Activated naive CD4-positive, alpha-beta T cell treated with anti-CD3 and anti-CD28 coated beads for 36 hours (primary cell): ENCODE measurements at places on chromosomes 4 and X.

DNA sequence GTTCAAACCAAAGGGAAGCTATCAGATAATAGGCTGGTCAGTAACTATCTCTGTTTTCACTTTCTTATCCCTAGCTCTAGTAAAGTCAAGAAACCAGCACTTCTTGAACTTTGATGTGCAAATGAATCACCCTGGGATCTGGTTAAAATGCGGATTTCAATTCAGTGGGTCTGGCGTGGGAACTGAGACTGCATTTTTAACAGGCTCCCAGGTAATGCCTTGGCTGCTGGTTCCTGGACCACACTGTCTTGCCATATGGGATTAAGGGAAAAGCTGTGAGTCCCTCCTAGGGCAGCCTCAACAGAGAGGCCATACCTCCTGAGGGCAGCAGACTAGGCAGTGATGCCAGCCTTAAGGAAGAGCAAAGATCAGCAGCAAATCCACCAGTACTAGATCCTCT is 1.7 kb downstream of the RNF175 start:
- DNase-seq = no peak

DNA sequence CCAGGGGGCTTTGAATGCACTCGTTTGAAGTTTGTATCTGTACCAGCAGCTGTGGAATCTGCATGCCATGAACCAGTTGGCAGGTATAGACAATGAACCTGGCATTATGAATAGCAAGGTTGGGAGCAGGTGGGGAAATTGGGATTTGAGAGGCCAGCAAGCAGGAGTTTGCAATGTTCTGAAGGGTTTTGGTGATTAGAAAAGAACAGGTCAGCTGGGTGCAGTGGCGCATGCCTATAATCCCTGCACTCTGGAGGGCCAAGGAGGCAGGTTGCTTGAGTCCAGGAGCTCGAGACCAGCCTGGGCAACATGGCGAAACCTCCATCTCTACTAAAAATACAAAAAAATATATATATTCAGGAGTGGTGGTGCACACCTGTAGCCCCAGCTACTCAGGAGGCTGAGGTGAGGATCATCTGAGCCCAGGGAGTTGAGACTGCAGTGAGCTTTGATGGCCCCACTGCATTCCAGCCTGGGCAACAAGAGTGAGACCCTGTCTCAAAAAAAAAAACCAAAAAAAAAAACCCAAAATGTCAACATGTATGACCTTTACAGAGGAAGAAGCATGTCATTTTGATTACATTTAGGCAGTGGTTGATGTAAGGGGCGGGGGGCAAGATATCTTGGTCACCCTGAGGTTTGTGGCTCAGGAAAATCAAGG is 63.9 kb downstream of the TSC22D3 start:
- DNase-seq = no peak

DNA sequence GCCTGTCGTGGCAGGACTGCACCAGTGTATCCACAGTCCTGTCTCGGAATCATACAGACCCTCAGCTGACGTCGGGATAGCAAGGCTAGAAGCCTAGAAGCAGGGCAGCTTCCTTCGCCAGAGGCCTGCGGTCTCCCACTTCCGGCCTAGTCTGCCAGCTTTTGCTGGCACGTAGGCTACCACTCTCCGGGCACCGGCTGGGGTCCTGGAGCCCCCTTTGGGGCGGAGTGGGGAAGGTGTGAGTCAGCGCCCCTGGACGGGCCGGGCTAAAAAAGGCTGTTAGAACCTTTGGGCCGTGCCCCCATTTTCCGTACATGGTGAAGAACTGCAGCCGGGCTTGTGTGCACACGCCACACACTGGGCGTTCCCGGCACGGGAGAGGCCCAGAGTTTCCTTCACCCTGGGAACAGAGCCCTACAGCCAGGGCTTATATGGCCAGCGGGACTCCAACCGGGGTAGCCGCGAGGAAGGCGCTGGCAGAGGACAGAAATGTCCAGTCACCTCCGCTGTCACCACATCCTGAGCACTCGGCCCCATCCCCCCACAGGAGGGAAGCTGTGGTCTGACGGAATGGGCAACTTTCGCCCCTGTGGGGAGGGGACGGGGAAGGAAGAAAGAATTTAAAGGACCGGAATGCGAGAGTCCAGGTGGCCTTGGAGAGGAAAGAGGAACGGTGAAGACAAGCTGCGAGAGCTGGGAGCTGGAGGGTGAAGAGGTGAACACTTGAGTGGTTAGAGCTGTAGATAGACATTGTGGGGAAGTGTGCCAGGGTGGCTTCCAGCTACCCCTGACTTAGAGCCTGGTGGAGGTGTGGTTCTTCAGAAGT is 4.6 kb downstream of the MAGIX start:
- DNase-seq = peak; percentile 69

GRCh38 chrX:140817943-140818342 is 108.4 kb downstream of the LINC00632 start:
- no peak for DNase-seq

DNA sequence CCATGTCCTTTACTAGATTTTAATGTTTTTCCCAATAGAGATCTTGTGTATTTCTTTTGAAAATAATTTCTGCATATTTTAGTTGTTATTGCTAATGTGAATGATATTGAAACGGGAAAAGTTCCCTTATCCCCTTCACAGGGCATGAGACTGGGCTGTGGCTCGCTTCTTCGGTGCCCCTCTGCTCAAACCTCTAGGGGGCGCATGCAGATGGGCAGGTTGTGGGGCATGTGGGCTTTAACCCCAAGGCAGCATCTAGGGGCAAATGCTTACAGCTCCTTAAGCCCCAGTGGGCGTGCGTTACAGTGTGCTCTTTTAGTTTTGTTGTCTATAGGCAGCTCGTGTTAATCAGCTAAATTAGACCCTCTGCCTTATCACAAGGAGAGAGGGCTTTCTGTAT is 194.7 kb downstream of the OPHN1 start:
- no peak for DNase-seq

DNA sequence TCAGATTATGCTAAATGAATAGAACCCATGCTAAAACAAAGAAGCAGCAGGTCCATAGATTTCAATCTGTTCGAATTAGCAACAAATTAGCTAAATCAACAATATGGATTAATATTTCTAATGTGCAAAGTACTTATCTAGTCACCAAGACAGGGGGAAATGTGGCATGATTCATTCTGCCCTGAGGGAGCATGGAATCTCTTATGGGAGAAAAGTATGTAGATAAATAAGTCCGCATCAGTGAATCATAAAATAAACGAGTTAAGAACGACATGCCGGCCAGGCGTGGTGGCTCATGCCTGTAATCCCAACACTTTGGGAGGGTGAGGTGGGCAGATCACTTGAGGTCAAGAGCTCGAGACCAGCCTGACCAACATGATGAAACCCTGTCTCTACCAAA is 102.1 kb downstream of the ANOS1 start:
- DNase-seq = no peak

DNA sequence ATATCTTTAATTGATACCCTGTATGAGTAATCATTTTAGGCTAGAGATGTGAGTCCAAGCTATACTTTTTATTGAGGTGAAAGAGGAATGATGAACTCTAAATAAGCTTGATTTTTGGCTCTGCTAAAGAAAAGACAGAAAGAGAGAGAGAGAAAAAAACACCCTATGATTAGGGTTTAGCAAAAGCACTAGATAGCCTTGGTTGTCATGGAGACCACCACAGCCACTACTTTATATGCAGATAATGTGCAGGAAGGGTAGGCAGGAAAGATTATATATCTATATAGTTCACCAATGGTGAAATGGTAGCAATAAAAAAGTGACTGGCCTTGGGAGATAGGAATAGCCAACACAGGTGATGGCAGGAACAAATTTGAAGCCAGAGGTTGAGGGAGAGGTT is 69.9 kb upstream of the CAMK2D start:
- DNase-seq = no peak

GRCh38 chr4:12852338-12853307 is 631.5 kb downstream of the RAB28 start:
- no peak for DNase-seq

DNA sequence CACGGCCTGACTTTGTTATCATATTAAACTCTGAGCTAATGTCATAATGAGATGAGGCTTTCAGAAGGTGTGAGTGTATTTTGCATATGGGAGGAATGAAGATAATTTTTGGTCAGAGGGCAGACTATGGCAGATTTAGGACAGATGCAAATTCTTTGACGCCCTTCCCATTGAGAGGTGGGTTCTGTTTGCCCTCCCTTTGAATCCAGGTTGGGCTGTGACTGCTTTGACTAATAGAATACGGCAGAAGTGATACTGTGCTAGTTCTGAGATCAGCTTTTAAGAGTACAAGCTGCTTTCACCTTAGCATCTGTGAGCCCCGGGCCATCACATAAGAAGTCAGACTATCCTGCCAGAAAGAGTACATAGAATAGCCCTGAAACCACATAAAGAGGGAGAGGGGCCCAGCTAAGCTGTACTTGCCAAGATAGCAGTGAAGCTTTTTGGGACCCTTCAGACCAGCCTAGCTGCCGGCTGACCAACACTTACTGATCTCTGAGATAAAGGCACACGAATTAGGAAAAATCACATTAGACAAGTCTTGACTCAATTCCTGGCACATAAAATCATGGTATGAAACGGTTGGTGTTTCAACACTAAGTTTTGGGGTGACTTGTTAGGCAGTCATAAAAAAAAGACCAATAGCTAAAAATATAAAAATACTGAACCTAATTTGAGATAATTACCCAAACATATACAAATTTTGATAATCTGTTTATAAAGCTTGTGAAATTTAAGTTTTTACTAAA is 166.7 kb upstream of the SH3RF1 start:
- no peak for DNase-seq

- no peak for DNase-seq
Observed at GRCh38 chr4:182307746-182308145, 64.5 kb downstream of the TENM3 start.

GRCh38 chrX:109448282-109448938 is 33.5 kb downstream of the GUCY2F start:
- DNase-seq = no peak

DNA sequence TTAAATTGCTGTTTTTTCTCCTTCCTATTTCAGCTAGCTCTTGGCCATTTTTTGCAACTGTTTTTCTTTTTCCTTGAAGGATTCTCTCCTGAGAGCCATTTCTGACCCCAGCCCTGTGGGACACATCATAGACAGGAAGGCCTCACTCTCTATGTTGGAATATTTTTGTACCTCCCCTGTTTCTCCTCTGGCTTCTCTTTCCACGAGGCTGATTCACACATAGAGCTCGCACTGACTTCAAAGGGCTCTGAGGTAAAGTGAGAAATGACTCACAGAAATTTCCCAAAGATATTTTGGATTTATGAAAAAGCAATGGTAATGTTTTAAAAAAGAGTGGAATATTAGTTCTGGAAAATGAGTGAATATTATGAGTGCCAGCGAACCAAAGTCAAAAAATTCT is 181.7 kb upstream of the IGFBP7 start:
- DNase-seq = no peak

DNA sequence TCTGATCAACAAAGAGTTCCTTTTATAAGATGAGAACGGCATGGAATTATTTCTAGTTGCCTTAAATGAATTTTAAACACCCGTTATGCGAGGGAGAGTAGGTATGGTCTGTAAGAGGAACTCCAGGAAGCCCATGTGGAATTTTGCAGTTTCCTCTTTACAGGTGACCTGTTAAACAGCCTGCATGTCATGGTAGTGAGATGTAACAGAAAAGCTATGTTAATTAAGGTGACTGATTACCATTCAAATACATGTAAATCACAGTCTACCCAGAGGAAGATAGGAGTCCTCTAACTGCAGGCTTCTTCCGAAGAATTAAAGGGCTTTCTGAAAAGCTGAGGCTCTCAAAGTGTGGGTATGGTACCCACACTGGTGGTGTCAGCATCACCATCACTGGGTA is 163.6 kb downstream of the CBR4 start:
- no peak for DNase-seq

DNA sequence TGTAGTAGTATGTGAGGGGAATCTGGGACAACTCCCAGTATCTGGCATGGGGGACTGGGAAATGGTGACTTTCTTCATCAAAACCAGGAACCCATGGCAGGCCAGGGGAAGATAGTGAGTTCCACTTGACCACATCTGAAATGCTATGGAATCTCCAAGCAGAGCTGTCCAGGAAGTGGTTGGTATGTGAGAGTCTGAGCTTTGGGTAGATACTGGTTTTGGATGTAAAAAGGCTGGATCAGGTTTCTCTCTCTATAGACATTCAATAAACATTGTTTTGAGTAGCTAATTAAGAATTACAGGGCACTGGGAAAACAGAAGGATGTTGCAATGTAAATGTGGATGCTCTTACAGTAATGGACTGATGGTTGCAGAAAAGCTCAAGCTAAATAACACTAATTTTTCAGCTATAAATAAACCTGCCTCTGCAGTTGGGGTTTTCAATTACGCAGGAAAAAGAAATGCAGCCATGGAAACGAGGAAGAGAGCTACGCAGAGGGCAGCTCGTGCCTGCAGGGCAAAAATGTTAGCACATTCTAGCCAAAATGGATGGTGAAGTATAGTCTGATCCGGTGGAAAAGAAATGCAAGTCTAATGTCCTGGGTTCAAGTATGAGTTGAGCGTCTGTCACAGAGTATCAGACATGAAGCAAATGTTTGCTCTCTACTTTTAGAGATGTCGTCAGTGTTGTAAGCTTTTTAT is 13.4 kb upstream of the CHRNA9 start:
- DNase-seq = no peak

- DNase-seq = no peak
Observed at GRCh38 chr4:113050371-113050755, 910 bp downstream of the ANK2 start.

DNA sequence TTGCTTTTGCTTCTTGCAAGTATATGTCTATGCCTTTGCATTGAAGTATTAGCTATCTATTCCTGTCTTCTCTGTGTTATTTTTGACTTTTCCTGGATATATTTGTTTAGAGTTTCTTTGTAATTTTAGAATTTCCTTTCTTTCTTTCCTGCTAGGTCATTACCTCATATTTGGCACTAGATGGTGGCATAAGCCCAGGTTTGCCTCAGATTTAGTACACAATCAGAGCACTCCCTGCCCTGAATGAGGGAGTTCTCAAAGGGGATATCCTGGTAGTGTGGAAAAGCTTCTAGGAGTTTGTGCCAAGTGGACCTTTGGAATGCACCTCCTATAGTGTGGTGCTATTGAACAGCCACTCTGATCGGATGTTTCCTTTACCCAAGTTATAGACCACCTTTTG is 181.6 kb downstream of the UGT8 start:
- no peak for DNase-seq

DNA sequence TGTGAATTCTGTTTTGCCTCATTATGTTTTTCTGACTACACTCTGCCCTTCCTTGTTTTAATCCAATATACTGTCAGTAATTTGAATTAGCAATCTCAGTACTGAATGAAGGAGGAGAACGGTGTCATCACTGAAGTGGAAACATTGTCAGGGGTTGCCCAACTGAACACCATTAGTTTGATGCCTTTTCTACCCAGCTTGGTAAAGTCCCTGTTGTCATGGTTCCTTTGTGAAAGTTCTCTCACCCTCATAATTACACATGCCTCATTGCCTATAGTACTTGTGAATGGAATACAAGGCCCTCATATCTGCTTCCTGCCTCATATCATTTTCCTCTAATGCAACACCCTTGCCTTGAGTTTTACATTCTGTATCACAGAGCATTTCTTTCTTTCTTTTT is 76.9 kb downstream of the RRAGB start:
- DNase-seq = peak; percentile 52

GRCh38 chr4:25144870-25145481 is 15.3 kb downstream of the SEPSECS start:
- DNase-seq = no peak
